ENCODE measurements at places on chromosomes 1 and 21.

DNA sequence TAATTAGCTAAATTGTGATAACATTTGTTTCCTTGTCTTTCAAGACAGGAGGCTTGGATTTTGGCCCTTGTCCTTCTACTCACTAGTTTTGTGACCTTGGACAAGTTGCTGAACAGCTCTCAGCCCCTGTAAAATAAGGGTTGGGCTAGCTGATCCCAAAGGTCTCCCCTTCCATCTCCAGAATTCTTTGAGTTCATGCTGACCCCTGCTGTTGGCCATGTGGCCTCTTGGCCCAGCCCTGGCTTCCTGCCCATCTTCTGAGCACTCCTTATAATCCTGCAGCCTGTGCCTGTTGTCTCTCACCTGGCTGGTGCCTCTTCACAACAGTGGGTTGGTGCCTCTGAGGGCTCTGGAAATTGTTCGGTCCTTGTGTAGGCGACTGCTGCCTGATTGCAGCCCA, 10.1 kb downstream of the PTGFRN start:
- no peak for DNase-seq

GRCh38 chr21:44537930-44538911, 1.8 kb downstream of the KRTAP10-1 start:
- DNase-seq = no peak

- no peak for DNase-seq
These were observed 7.2 kb downstream of the IFT25 start for GRCh38 chr1:53938136-53938830.

- no peak for DNase-seq
These were observed 49.3 kb downstream of the CLCA4 start for GRCh38 chr1:86596224-86596623.

DNA sequence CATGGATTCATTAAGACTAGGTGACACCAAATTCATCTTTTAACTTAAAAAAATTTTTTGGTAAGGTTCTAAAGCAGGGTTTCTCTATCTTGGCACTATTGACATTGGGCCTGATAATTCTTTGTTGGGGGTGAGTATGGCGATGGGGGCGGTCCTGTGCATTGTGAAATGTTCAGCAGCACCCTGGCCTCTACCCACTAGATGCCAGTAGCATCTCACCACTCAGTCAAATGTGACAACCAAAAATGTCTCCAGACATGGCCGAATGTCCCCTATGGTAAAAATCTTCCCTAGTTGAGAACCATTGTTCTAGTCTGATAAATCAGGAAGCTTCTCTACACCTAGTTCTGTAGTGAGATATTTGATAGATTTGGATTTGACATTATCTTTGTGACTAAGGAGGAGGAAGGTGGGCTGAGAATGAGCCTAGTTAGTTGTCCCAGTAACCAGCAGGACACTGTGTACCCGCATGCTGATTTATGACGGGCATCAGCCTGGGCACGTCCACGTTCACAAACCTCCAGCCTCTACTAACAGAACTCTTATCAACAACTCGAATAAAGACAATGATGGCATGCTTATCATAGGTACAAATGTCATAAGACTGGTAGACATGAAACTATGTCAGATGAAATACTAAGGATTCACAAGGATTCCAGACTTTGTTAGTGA, 104.6 kb downstream of the KCND3 start:
- DNase-seq = no peak

GRCh38 chr1:99621340-99621901, 24.5 kb upstream of the PALMD start:
- no peak for DNase-seq

DNA sequence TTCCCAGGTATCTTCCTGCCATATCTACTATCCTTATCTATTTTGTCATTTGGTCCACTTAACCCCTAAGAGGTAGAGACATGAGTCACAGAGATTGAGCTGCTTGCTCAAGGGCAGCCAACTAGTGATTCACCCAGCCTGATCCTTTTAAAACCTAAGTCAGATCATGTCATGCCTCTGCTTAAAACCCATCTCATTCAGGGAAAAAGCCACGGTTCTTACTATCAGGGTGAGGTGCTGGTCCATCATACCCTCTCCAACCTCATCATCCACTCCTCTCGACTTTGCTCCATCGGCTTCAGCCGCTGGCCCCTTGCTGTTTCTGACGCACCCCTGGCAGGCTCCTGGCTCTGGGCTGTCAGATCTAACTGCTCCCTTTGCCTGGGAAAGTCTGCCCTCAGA, 14.4 kb upstream of the PPP1R15B start:
- no peak for DNase-seq

GRCh38 chr1:115329965-115330364, 8.1 kb downstream of the NGF start:
- DNase-seq = no peak

Measured in naive B cell (primary cell).